ENCODE measurements at places on chromosomes 7 and 10. TPM values are rescaled to one million over a fixed set of nuclear protein-coding genes. Genes with fewer than 3 reads are reported as not detected.

GRCh38 chr7:64874562-64875250, 28.4 kb upstream of the ZNF273 start:
- no peak for DNase-seq

DNA sequence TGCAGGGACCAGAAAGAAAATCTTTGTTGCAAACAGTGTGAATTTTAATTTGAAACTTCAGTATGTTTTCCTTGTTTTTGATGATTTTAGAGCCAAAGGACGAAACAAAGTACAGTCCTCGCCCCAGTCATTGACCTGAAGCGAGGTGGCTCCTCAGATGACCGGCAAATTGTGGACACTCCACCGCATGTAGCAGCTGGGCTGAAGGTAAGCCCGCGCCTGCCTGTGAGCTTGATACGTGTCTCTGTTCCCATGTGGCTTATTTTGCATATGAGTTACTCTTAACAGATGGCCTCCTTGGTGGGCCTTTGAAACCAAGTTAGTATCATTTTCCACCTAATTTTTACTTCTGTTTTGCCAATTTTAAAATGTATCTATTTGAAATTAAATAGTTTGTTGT, 12.3 kb downstream of the RBM17 start:
- no peak for DNase-seq

- DNase-seq = no peak
These were observed 104.6 kb upstream of the CTBP2 start for GRCh38 chr10:125264757-125265578.

TOMM7 gene
- 365 TPM for polyA plus RNA-seq
